ENCODE measurements at places on chromosomes 2 and 18.

DNA sequence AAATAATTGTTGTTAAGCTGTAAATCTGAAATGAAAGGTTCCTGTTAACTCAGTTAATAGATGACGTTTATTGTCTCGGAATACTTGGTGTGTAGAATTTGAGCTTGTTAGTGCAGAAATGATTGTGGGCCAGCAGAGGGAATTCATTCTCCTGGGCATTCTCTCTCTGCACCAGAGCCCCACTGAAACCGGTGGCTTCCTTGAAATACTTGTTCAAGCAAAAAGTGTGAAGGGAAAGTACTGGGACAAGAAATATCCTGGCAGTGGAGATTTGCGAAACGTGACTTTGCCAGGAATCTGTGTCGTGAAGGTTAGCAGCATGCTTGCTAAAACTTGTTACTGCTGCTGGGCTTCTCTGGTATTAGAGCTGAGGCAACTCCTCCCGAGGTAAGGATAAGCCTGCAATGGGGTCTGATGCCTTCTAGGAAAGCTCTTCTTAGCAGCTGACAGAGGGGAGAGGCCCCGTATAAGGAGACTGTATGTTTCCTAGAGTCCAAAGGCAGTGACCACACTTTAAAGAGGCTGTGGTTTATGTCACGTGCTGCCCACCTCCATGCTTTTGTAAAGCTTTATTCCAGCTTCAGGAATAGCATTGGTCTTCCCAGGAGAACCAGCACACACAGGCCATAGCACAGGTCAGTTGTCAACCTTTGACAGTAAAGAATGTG lies 2.0 kb downstream of the ITGA6 start:
- no peak for DNase-seq

GRCh38 chr2:56049233-56049845 lies 125.8 kb upstream of the EFEMP1 start:
- DNase-seq: no peak

DNA sequence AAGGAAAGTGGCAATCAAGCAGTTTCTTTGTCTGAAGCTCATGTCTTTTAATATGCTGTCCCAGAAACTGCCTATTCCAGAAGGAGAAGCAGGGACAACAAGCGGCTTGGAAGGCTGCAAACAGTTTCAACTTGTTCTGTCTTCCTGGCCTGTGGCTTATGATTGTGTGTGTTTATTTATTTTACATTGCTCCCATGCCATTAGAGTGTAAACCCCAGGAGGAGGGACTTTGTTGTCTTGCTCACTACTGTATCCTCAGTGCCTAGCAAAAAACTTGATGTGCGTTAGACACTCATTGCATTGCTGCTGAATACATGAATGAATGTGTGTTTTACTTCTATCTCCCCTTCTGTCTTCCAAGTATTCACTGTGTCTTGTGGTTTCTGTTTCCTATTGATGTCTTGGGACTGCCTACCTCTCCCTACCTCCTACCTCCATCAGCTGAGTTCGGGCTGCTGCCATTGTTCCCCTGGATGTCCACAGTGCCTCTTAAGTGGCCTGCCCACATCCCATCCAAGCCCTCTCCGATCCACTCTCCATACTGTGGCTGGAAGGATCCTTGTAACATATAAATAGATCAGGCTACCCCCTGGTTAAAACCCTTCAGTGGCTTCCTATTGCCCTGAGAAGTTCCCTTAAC lies 261.4 kb downstream of the DYSF start:
- no peak for DNase-seq

- DNase-seq: no peak
Observed at GRCh38 chr18:59897321-59897954, 2.4 kb upstream of the PMAIP1 start.

- DNase-seq: no peak
Observed at GRCh38 chr18:27695052-27695451, 481.9 kb downstream of the CDH2 start.

GRCh38 chr2:217788669-217789002 lies 214.2 kb downstream of the TNS1 start:
- no peak for DNase-seq

GRCh38 chr2:26177122-26177521 lies 4.2 kb downstream of the GAREM2 start:
- no peak for DNase-seq

DNA sequence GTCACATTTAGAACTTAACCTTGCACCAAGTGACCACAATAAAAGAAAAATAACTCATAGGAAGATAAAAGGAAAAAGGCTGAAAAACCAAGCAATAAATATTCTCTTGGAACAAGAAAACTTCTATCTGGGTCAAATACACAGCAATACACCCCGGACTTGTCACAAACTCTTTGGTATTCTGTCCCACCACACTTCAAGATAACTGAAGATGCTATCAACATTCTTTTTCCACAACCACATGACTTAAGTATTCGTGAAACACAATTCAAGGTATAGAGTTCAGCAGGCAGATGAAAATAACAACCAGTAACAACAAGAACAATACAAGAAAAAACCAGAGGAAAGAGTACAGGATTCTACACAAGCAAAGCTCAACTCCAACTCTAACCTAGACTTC lies 18.0 kb downstream of the MBD2 start:
- no peak for DNase-seq

DNA sequence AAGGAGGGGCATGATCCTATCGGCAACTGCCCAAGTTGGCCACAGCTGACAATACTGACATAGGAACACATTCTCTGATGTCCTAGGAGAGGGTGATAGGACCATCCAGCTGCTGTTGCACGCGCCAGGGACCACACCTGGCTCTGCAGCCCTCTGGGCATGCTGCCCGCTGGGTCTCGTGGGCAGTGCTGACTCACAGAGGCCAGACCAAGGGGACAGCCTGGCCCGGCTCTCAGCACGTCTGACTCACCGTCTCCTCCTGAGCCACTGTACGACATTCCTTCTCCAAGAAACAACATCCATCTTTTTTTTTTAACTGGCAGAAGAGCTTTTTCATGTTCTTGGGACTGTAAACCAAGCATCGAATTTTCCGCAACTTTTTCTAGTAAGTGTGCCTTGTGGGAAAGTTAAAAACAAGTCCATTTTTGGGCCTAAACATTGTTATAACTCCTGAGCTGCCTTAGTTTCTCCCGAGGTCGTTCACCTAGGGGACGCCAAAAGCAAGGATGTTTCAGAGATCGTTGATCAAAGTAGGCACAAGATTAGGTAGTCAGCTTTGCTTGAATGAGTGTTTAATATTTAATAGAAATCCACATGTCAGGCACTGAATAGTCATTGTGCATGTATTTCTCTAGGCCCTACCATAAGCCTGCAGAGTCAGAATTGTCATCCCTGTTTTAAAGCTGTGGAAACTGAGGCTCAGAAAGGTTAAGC lies 100.3 kb downstream of the TTC32 start:
- no peak for DNase-seq

GRCh38 chr18:4250141-4250540 lies 205.0 kb downstream of the DLGAP1 start:
- DNase-seq: no peak

GRCh38 chr2:190335225-190335559 lies 8.2 kb upstream of the INPP1 start:
- DNase-seq: no peak

DNA sequence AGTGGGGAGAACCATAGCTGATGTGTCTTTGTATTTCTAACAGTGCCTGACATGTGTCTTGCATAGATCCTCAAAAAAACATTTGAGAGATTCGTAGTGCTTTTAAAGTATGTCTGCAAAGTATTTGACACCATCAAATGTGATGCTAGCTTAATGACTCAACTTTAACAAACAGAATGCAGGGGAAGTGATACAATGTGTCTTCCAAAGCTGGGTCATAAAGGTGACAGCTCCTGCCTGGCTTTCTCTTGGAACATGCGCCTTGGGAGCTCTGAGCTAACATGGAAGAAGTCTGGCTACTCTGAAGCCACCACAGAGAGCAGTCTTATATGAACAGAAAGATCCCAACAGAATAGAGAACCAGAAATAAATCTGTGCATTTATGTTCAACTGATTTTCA lies 78.2 kb downstream of the C1D start:
- no peak for DNase-seq

DNA sequence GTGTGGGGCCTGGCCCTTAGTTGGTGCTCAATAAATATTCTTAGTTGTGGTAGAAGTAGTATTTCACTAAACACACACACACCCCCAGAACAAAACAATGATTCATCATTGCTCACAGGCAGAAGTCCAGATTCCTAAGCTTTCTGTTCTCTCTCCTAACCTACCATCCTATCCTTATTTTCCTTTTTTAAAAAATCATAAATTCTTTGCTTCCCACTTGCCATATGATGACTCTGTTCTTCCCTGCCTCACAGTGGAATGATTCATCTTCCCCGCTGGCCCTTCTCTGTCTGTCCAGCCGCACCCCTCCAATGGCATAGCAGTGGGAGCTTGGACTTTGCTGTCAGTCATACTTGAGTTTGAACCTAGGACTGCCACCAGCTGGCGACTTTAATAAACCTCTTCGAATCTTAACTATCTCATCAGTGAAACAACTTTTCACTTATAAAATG lies 5.2 kb downstream of the EML6 start:
- no peak for DNase-seq

DNA sequence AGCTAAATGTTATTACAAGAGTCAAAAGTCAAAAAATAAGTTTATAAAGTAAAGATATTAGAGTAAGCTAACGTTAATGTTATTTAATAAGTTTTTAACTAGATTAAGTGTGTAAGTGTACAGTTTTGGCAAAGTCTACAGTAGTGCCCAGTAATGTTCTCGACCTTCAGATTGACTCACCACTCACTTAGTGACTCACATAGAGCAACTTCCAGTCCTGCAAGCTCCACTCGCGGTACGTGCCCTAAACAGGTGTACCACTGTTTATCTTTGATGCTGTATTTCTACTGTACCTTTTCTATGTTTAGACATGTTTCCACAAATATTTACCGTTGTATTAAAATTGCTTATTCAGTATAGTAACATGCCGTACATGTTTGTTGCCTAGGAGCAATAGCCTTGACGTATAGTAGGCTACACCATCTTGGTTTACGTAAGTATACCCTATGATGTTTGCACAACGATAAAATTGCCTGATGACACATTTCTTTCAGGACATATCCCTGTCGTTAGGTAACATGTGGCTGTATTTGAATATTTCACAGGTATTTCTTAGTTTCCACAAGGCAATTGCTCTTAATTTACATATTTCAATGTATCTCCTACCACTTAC lies 1641.9 kb upstream of the PIK3C3 start:
- no peak for DNase-seq

DNA sequence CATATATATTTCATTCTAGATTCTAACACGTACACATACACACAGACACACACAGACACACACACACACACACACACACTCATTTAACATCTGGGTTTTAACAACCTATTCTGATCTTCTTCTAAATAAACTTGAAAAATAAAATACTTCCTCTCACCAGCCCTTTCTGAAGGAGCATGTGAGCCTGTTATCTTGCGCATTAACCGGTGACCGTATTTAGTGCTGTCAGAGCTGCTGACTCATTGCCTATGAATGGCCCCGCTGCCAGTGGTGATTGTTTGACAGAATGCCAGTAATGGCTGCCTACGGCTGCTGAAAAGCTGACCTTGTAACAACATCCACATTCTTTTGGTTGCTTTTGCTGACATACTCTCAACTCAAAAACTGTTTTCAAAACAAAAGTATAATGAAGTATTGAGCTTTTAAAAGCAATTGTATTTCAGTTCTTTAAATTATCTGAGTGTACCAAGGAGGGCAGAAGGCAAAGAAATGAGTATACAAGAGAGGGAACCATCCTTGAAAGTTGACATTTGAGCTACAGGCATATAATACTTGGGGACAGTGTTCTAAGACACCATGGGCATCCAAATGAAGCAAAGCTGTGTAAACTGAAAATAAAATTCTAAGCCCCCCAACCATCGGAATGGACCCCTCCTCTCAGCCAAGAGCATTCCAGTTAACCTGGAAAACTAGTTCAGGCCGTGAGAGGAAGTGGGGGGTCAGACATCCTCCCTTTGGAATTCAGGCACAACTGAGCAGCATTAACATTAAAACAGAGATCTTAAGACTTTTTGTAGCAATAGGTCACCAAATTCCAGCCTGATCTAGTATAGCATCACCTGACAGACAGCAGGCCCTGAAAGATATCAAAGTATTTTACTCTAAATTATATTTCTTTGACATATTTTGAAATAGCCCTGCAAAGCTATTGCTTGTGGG lies 50.2 kb upstream of the DTNA start:
- DNase-seq: no peak

GRCh38 chr18:5107988-5108387 lies 89.1 kb downstream of the AKAIN1 start:
- no peak for DNase-seq

DNA sequence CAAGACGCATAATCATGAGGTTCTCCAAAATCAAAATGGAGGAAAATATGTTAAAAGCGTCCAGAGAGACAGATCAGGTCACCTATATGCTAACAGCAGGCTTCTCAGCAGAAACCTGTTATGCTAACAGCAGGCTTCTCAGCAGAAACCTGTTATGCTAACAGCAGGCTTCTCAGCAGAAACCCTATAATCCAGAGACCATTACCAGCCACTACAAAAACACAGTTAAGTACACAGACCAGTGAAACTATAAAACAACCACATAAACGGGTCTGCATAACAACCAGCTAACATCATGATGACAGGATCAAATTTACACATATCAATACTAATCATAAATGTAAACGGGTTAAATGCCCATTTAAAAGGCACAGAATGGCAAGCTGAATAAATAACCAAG lies 1548.4 kb upstream of the TMEFF2 start:
- DNase-seq: no peak

GRCh38 chr2:11506611-11506969 lies 27.3 kb upstream of the GREB1 start:
- no peak for DNase-seq

DNA sequence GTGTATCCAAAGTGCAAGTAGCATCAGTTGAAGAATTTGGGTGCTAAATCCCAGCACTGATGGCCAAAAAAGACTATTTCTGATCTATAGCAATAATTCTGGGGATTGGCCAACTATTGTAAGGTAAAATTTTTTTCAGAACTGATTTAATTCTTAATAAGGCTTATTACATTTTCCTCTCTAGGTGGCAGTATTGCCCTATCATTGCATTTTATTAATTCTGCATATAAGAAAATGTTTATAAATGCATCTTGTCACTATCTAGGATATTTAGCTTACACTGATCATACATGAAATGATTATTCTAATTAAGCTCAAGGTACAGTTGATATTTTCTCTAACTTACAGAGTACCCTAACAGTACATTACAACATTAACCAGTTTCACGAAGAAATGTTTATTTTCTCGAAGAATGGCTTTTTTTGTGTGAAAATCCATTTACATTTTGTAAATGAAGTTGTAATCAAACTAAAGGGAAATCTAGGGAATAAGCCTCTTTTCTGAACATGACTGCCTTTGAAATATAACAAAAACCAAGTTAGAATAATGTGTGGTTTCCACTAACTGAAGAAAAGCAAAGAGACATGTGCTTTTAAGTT lies 11.0 kb downstream of the TTN start:
- DNase-seq: no peak

GRCh38 chr2:24019729-24020128 lies 9.8 kb downstream of the MFSD2B start:
- no peak for DNase-seq

- no peak for DNase-seq
Observed at GRCh38 chr18:77223221-77223639, 26.4 kb upstream of the GALR1 start.
